ENCODE measurements at places on chromosomes 3 and 15. TPM values are rescaled to one million over a fixed set of nuclear protein-coding genes. Genes with fewer than 3 reads are reported as not detected.

GRCh38 chr15:64651601-64652191 is 123.7 kb downstream of the RBPMS2 start:
- no peak for DNase-seq

DNA sequence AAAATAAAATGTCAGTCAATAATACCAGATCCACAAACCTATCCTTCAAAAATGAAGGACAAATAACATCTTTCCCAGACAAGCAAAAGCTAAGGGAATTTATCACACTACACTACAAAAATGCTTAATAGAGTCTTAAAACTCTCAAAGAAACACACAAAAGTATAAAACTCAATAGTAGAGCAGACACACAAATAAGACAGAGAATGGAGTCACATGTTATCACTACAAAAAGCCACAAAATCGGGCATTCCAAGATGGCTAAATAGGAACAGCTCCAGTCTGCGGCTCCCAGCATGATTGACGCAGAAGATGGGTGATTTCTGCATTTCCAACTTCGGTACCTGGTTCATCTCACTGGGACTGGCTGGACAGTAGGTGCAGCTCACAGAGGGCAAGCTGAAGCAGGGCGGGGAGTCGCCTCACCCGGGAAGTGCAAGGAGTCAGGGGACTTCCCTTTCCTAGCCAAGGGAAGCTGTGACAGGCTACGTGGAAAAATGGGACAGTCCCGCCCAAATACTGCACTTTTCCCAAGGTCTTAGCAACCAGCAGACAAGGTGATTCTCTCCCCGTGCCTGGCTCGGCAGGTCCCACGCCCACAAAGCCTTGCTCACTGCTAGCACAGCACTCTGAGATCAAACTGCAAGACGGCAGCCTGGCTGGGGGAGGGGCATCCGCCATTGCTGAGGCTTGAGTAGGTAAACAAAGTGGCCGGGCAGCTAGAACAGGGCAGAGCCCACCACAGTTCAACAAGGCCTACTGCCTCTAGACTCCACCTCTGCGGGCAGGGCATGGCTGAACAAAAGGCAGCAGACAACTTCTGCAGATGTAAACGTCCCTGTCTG is 46.3 kb downstream of the SENP7 start:
- DNase-seq: no peak

GRCh38 chr15:69941706-69942495 is 155.8 kb downstream of the TLE3 start:
- no peak for DNase-seq

DNA sequence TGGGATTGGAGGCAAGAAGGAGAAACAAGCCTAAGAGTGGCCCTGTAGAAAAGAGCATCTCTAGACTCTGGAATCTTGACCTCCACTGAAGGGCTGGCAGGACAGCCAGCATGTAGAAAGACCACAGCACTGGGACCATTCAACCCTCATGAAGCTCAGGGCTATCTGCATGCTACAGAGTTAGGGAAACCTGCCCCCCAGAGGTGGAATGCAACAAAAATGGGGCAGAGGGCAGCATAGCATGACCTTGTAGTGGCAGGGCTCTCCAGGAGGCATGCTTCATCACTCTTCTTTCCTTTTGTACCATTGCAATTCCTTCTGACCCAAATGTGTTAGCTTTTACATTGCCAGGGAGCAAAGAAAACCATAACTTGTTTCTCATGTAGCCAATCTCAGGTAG is 445.4 kb downstream of the EPHB1 start:
- no peak for DNase-seq

- no peak for DNase-seq
These were observed 172.7 kb downstream of the WDR72 start for GRCh38 chr15:53586799-53587198.

DNA sequence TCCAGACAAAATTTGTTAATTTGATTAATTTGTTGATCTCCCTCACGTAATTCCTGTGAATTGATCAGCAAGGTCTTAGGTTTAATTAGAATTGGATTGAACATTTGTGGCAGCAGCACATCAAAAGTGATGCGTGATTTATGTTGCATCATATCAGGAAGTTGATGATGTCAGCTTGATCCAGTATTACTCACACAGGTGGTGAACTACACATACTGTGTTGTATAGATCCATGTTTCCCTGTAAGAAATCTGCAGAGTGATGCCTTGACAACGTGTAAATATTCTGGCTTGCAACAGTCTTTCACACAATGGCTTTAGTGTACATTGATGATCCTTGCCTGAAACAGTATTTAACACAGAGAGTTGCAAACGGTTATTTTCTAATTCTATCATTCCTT is 200.4 kb downstream of the ADAMTSL3 start:
- DNase-seq: no peak

Gene CD86
- total RNA-seq: 14.7 TPM

DNA sequence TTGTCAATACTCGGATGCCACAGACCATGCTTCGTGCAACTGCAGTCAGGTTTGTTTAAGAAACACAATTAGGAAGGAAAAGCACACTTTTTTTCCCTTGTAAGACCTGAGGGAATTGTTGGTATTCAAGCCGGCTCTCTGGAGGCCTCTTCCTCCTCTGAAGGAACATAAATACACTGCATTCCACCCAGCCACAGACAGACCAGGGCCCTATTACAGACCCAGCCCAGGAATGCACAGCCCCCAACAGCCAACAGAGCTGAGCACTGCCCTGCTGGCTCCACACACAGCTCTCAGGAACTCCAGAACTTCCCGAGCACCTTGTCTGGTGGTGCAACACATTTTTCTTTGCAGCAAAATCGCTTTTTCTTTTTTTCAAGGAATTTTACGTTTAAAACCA is 488.7 kb upstream of the PROK2 start:
- DNase-seq: no peak

DNA sequence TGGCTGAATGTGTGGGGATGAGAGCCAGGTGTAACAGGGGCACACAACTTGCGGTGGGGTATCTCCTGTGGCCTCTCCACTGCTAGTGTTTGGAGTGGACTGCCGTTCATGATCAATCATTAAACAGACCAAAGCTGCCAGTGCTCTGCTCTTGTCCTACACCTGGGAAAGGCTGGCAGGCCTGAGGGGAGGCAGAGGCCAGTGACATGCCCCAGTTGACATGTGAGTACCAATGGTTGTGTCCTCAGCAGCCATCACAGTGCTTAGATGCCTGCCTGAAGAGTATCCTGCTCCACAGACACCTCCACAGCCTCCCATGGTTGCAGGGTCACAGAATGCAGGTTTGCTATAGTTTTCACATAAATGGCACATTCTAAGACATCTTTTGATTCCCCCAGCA is 348.4 kb downstream of the EPHB1 start:
- DNase-seq: no peak

DNA sequence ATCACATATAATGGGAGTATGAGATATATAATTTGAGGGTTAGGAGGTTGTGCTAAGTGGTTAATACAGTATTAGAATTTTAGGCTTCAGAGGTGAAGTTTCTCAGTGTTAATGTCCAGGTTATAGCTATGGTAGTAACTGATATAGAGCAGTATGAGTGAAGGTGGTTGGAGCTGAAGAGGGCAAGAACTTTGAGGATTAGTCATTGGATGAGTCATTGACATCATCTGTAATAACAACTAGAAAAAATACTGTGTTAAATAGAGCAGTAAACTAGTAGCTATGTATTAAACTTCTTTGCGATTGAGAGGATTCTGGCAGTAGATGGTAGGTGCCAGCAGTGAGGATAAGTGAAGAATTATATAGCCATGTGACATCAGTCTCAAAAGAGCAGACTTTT is 47.5 kb upstream of the EIF3J start:
- DNase-seq: no peak

GRCh38 chr3:103624271-103624670 is 1189.5 kb downstream of the ZPLD1 start:
- DNase-seq: no peak

- DNase-seq: no peak
These were observed 33.9 kb upstream of the GRAMD1C start for GRCh38 chr3:113804661-113805060.

- no peak for DNase-seq
These were observed 26.9 kb downstream of the PHC3 start for GRCh38 chr3:170154569-170155143.

DNA sequence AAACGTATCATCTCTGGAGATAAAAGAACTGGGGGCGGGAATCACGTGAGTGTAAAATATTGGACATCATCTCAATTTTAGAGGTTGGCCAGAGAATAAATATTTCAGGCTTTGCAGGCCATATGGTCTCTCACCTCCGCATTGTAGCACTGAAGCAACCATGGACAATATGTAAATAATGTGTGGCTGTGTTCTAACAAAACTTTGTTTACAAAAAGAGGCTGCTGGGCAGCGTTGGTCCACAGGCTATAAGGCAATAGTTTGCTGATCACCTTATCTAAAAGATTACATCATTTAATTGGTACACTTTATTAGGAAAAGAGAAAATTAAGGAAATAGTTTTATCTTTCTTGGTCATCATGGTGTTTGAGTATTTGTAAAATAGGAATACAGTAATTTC is 22.5 kb upstream of the SHC4 start:
- no peak for DNase-seq

Gene GPR62
- not detected for total RNA-seq

- DNase-seq: no peak
These were observed 19.0 kb upstream of the LRRC58 start for GRCh38 chr3:120368172-120368571.

- no peak for DNase-seq
These were observed 153.8 kb downstream of the SEMA6D start for GRCh38 chr15:47870956-47871625.

GRCh38 chr15:63918901-63919348 is 85.2 kb upstream of the HERC1 start:
- DNase-seq: no peak

GRCh38 chr3:88312256-88312655 is 162.5 kb downstream of the C3orf38 start:
- DNase-seq: no peak

DNA sequence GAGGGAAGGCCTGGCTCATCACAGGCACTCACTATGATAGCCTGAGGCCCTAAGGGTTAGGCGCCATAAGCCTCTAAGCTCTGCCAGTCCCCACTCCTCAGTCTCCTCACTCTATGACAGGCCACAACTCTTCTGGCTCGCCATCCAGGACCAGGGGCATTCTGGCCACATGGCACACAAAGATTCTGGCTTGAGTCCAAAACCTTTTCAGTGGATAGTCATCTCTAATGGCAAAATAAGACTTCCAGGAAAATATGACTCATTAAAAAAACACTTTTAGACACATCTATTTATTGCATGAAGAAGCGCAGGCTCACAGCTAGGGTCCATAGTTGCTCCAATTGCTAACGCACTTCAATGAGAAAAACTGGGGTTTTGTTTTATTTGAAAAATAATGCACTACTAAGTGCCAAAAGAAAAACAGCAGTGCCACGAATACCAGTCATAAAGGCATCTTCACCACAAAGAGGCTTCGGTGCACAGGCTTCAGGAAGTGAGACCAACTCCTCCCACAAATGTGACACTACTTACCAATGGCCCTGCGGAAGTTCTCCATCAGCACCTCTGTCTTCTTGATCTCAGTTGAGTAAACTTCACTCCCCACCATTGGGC is 11.1 kb downstream of the RUVBL1 start:
- no peak for DNase-seq

Gene DHX30
- total RNA-seq: 54.9 TPM

GRCh38 chr15:77831986-77832385 is 199.3 kb upstream of the LINGO1 start:
- no peak for DNase-seq

GRCh38 chr3:155254445-155254844 is 39.0 kb downstream of the STRIT1 start:
- DNase-seq: no peak

Gene SPATA12
- total RNA-seq: not detected

DNA sequence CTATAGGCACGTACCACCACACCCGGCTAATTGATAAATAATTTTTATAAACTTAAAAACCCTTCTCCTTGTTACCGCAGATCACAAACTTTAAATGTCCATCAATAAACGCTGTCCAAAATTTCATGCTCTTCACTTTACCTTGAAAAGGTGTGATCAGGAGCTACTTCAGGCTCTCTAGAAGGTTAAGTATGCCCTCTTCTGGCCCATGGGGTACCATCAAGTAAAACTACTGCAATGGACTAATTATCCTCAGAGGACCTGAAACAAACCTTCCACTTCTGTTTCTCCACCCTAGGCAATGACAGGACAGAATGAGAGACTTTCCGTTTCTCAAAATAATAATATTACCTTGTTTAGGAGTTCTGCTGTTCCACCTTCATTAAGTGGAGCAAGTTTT is 9.2 kb downstream of the LZTFL1 start:
- DNase-seq: no peak

Gene CNTN3
- 0.64 TPM for total RNA-seq

DNA sequence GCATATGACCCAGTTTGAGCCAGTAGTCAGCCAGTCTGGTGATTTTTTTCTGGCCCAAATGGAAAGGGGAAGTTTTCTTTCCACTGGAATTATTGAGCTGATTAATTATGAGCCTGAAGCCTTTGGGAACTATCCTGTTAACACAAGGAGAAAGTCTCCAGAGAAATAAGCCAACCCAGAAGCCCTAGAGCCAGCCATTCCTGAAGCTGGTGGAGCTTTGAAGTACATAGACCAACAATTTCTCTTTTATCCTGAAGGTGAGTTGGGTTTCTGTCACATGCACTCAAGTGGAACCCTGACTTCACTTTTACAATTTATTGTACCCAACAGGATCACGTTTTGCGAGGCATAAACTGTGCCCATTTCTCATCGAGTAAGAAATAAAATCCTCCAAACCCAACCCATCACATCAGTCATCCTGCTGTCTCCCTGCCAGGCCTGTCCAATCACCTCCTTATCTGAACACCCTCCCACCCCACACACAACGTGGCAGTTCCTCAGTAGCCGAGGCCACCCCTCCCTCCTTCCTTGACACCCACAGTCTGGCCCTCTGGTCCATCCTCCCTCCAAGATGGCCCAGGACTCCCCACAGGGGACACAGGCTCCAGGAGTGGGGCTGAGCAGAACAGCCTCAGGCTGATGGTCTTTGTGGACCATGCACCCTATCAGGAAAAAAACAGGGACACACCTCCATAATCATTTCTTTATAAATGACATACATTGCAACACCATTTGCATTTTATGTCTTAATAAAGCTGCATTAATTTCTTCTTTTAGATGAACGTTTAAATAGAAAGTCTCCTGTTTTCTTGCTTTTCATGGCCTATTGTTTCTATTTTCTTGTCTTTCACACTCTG is 55.7 kb upstream of the GATA2 start:
- no peak for DNase-seq

GRCh38 chr15:60511351-60512031 is 32.5 kb upstream of the ICE2 start:
- DNase-seq: no peak

Gene SI
- total RNA-seq: not detected

Gene CIAO2A
- 65.6 TPM for total RNA-seq

Gene ABHD6
- total RNA-seq: 7.3 TPM

Gene IRAK2
- 1.3 TPM for total RNA-seq

Gene DPPA2
- total RNA-seq: not detected

DNA sequence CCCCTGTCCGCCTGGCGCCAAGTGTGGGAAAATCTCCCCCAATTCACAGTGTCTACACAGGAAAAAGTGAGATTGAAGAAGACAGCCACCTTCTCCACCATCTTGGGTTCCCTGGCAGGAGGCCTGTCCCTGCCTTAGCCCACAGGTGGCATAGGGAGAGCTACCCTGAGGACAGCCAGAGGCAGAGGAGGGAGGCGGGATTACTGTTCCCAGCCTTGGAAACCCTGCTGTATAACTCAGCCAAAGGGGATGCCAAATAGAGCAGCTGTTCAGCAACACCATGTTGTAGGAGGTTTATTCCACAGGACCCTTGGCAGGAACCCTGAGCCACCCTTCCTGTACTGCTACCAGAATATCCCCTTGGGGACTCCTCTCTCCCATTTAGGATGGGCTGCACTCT is 54.8 kb downstream of the PAK2 start:
- DNase-seq: no peak

GRCh38 chr15:91336687-91337086 is 236.6 kb downstream of the SV2B start:
- no peak for DNase-seq

Gene NR1I2
- 0.21 TPM for total RNA-seq

All from heart right ventricle (tissue), 16 donors.